ENCODE measurements at places on chromosomes 5 and 9. TPM values are rescaled to one million over a fixed set of nuclear protein-coding genes. Genes with fewer than 3 reads are reported as not detected.

- H3K27me3 ChIP-seq: no peaks in the 10 kb centered on the region
- no peak overlapping the region for H3K4me3 ChIP-seq
- DNase-seq: no peak
- H3K36me3 ChIP-seq: no peaks in the 10 kb centered on the region
- H3K27ac ChIP-seq: no peak overlapping the region
These were observed 67.0 kb upstream of the TNPO1 start for GRCh38 chr5:72749362-72749997.

DNA sequence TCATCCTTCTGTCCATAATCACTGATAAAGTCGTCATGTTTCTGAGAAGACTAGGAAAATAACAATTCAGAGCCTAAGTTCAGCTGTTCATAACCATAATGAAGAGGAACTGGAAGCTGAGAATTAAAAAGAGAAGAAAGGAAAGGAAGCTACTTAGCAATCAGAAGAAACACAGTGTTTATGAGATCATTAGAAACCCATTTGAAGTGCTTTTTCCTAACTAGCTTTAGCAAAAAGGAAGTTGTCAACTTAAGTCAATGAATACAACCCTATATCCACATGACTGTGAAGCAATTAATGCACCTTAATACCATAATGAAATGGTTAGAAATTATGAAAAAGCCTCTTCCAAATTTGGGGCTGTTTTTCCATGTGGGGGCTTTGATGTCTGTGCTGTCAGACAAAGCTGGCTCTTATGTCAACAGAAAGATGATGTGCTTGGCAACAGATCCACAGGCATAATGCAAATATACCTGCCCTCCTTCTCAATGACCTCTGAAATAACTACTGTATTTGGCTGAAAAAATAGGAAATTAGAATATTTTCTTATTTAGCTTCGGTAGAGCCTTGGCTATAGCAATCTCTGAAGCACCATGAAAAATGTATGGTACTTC is 463.5 kb downstream of the RASEF start:
- no peak overlapping the region for H3K27ac ChIP-seq
- no peaks in the 10 kb centered on the region for H3K36me3 ChIP-seq
- no peak overlapping the region for H3K4me3 ChIP-seq
- no peak for DNase-seq
- peaks cover 4% of the 10 kb centered on the region for H3K4me1 ChIP-seq
- no peaks in the 10 kb centered on the region for H3K27me3 ChIP-seq

- H3K27ac ChIP-seq: peak overlapping the region; percentile 88
- H3K4me3 ChIP-seq: peak overlapping the region; percentile 93
- H3K4me1 ChIP-seq: peaks cover 14% of the 10 kb centered on the region
- no peaks in the 10 kb centered on the region for H3K36me3 ChIP-seq
These were observed 615 bp downstream of the PSMD5 start for GRCh38 chr9:120841930-120842684.

GRCh38 chr5:73061593-73061992 is 58.8 kb upstream of the TMEM171 start:
- H3K4me3 ChIP-seq: no peak overlapping the region
- no peaks in the 10 kb centered on the region for H3K4me1 ChIP-seq

Gene CYFIP2
- total RNA-seq: 128 TPM

Gene IL3
- not detected for total RNA-seq
